Glomerular endothelial cell (primary cell): ENCODE measurements at places on chromosomes 1 and 21. TPM values are rescaled to one million over a fixed set of nuclear protein-coding genes. Genes with fewer than 3 reads are reported as not detected.

The TCHHL1 gene
- not detected in 2 replicates for total RNA-seq

- DNase-seq, result no peak
These were observed 11.2 kb downstream of the HMGCL start for GRCh38 chr1:23814016-23814415.

- no peak for DNase-seq
These were observed 16.5 kb downstream of the NES start for GRCh38 chr1:156660752-156661112.

GRCh38 chr1:204870160-204870912, at the start of gene NFASC:
Gene NFASC, plus strand, starts transcription at chr1:204870862. Its CDS starts 73,454 bp downstream, at chr1:204944316.
- no peak for DNase-seq

GRCh38 chr21:35779690-35780570, 280.4 kb downstream of the SETD4 start:
- DNase-seq, result no peak
